ENCODE measurements at places on chromosomes 6 and 20.

DNA sequence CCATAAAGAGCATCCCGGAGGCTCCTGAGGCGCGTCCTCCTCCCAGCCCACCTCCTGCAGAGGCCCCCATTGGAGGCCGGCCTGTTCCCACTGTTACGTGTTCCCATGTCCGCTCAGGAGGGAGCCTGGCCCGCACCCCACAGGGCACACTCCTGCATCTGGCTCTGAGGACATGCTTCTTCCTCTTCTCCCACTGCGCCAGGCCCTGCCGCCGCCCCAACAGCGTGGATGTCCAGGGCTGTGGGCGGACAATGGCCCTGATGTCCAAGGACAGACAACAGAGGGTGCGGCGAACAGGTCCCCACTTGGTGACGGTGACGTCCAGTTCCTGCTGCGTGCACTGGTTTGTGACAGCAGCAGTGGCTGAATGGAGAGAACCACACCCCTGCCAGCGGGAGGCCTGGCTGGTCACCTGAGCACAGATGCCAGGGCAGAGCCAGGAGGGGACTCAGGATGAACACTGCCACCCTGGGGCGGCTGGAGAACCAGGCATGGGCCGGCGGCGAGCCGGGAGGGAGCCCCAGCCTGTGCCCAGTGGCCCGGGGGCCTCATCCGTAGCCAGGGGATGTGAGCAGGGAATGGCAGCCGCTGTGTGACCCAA lies 26.6 kb downstream of the FRMD1 start:
- DNase-seq = no peak

GRCh38 chr6:66096679-66097078 lies 389.7 kb upstream of the EYS start:
- no peak for DNase-seq

DNA sequence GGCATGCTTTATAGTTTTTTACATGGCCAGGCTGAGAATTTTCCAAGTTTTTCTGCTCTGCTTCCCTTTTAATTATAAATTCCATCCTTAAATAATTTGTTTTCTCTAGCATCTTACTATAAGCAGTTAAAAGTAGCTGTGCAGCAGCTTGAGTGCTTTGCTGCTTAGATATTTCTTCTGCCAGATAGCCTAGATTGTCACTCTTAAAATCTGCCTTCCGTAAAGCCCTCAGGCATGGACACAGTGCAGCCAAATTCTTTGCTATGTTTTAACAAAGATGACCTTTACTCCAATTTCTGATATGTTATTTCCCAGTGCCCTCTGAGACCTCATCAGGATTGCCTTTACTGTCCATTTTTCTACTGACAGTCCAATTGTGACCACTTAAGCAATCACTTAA lies 92.6 kb upstream of the SGK1 start:
- DNase-seq = no peak

- no peak for DNase-seq
Measured at GRCh38 chr6:130134582-130134981, 88.2 kb downstream of the SAMD3 start.

DNA sequence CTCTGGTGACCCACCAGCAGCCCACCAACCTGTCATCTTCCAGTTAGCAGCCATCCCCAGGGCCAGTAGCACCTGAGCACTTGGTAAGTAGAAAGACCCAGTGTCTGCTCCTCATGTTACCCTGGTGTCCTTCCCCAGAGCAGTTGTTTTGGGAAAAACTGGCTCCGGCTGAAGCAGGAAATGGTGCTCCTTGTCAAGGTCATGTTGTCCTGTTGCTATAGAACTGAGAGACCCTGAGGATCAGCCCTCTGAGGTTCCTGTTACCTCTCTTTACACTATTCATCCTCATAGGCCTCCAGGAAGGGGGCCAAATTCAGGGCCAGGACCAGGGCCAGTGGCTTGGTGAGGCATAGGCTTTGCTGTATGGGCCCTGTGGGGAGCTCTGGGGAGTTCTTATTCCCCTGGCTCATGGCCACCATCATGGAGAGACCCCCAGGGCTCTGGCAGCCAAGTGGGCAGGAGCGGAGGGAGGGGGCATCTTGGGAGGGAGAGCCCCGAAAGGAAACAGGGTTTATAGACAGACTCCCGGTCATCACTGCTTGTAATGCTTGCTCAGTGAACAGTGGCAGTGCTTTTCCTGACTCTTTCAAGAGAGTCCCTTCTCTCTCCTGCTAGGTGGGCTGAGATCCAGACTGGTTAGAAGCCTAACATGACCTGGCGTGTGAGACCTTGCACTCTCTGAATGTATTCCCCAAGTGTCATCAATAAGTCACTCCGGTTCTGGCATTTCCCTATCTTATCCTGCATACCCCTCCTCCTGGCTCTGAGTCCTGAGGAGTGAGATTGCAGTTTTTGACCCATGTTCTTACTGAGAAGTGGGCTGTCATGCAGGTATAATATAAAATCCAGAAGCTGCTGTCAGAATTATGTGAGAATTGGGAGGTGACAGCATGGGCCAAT lies 50.7 kb downstream of the PPARD start:
- DNase-seq = no peak

DNA sequence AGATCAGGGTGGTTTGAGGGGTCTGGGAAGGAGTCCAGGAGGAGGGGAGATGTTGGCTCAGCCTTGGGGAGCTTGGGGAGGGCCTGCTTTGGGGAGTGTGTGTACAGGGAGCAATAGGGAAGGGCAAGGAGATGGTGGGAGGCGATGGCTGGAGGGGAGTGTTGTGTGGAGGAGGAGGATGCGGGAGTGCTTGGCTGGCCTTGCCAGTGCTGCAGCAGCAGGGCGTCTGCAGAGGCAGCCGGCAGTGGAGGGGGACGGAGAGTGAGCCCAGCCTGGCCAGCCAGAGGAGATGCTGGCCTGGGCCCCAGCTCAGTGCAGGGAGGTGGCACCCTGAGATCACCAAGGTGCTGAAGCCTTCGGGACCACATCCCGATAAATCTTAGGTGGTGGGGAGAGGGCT lies 3.9 kb downstream of the IP6K3 start:
- no peak for DNase-seq

DNA sequence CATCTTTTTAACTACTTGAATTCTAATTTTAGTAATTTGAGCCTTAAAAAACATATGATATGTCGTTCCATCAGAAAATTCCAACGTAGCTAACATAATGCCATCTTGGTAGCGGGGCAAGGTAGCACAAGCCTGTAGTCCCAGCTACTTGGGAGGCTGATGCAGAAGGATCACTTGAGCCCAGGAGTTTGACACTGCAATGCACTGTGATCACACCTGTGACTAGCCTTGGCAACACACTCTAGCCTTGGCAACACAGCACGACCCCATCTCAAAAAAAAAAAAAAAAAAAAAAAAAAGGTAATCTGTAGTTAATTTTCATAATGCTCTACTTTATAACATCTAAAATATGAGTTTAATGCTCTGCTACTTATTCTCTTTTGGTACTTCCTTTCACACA lies 6.7 kb downstream of the BCLAF1 start:
- DNase-seq = no peak

DNA sequence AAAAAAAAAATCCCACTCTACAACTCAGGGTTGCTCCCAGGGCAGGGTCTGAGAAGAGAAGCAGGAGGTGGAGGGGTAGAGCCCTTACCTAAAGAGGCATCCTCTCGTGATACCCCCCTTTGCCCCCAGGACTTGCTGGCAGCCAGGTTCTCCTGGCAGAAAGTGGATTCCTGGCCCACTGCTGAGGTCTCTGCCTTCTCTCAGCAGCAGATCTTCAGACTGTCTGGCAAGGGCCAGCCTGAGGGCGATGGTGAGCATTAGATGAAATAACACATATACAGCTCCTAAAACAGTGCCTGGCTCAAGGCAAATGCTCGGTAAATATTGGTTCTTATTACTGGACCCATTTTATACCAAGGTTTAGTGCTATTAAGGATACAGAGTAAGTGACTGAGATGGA lies 4.8 kb upstream of the GLP1R start:
- no peak for DNase-seq

GRCh38 chr20:24675651-24676352 lies 206.4 kb downstream of the SYNDIG1 start:
- no peak for DNase-seq

DNA sequence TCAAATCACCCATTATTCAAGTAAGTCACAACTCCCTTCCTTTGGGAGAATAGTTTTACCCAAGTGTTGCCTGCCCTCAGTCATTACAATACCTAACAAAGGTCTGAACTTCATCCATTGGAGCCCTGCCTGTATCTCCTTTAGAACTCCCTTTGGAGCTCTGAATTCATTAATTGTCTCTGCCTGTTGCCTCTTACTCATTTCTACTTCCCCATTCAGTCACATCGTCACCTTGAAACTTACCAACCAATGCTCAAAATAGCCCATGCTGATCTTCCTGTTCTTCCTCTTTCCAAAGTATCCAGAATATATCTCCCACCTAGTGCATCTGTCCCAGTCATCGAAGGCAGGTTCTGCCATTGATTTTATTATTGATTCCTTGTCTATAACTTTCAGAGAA lies 120.7 kb upstream of the ADGRF1 start:
- DNase-seq = no peak

GRCh38 chr20:46311039-46311650 lies 2.8 kb upstream of the CDH22 start:
- DNase-seq = no peak

- no peak for DNase-seq
Measured at GRCh38 chr6:11393713-11394627, 143.6 kb upstream of the TMEM170B start.

DNA sequence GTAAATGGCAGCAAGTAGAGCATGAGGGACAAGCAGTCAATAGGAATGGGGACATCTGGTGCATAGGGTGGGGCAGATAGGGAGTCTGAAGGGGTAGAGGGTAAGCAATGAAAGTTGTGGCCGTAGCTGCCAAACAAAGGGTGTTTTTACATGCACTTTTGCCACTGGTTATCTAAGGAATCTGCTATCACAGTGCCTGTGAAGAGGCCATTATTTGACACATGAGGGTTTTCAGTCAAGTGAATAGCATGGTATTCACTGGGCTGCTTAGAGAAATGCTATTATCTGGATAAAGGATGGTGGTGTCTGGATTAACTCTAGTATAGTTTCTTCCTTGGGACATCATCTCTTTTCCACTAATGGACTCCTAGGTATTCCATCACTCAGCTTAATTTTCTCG lies 118.2 kb downstream of the CARMIL1 start:
- DNase-seq = no peak

GRCh38 chr6:91407706-91408105 lies 820.8 kb upstream of the MAP3K7 start:
- no peak for DNase-seq

DNA sequence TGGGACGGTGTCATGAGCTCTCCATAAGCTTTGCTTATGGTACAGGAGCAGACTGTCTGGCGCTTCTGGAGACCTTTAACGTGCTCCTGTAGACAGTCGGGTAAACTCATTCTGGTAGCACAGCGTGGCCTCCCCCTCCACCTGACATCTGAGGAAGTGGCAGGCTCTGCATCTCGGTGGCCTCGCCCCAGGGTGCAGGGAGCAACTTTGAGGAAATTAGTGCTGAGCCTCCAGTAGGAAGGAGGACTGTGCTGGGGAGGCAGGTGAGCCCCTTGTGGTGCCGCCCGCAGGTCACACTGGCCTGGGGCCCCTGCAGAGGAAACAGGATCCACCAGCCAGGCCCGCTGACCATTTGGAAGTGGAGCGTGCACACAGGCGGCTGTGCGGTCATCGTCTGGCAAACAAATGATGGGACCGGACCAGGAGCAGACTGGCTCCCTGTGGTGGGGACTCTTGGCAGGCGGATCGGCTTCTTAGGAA lies 57.9 kb downstream of the SYNJ2 start:
- DNase-seq = no peak

DNA sequence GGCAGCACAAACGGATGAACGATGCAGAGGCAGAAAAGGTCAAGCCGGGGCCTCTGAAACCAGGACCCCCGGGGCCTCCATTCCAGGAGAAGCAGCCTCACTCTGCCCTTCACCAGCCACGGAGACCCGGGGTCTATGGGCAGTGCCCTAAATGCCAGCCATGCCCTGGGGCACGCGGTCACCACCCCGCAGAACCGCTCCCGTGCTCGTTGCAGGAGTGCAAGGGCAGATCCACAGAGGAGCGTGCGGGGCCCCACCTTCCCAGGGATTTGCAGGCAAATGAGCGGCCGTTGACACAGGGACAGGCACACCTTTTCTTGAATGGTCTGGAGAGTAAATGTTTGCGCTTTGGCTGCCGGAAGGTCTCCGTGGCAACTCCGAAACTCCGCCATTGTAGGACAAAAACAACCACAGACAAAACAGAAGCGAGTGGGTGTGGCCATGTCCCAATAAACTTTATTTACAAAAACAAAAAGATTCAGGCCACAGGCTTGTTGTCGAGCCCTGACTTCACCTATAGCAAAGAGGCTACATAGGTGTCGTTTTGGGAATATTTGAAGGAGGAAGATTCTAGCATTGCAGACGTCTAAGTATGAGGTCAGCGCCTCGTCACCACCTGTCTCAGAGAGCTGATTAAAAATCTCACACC lies 163.3 kb downstream of the TAF4 start:
- no peak for DNase-seq

GRCh38 chr6:89999154-89999553 lies 104.9 kb downstream of the GJA10 start:
- no peak for DNase-seq

- no peak for DNase-seq
Measured at GRCh38 chr6:15522026-15522425, 140.8 kb downstream of the DTNBP1 start.

DNA sequence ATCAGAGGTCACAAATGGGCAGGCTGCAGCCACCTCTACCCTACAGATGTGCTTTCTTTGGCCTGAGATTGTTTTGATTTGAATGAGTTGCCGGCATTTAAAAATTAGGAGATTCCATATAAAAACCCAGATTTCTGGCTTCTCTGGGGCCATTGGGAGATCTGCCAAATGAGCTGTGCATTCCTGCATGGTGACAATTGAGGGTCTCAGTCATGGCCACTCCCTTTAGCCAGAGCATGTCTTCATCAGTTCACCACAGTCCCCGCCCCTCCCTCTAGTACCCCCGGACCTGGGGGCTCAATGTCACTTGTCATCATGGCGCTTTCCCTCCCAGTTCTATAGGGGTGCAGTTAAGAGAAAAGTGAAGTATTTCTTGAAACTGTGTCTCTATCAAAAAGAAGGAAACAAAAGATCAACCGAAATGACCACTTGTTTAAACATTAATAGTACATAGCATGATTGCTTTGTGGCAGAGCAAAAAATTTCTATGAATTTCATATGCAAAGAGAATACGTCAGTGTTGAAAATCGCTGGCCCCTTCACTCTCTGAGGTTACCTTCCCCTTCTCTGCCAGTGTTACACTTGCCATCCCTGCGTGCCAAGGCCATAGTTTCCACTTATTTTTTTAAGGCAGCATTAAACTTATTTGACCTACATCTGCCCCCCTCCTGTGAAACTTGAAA lies 21.1 kb downstream of the EYA2 start:
- DNase-seq = no peak

GRCh38 chr6:168025831-168026710 lies 28.6 kb downstream of the KIF25 start:
- DNase-seq = no peak

- DNase-seq = no peak
Measured at GRCh38 chr6:159595173-159595572, 97.9 kb downstream of the SOD2 start.

DNA sequence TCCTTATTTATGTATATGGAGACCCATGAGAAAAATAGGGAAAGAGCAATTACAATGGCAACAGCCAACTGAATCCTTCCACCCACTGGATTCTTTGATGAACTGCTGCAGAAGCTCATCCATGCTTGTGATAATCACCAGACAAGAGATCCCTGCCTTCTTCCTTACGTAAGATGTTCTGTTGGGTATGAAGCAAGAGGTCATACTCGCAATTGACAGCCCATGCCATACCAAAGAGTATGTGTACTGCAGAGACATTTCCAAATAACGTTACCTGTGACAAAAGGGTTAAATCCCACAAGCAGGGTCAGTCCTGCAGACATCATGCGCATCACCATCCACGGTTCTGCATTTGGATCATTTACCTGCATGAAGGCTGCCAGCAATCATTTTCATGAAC lies 27.8 kb downstream of the ELOVL5 start:
- no peak for DNase-seq

- no peak for DNase-seq
Measured at GRCh38 chr6:43204271-43205105, 22.5 kb downstream of the CUL9 start.

Data from stimulated activated CD4-positive, alpha-beta T cell treated with anti-CD3 and anti-CD28 coated beads, Interleukin-4, amount 100 ng/mL, for 1 hour (primary cell).